ENCODE measurements at places on chromosomes 1 and 21. TPM values are rescaled to one million over a fixed set of nuclear protein-coding genes. Genes with fewer than 3 reads are reported as not detected.

GRCh38 chr1:59833991-59834390 lies 19.2 kb downstream of the HOOK1 start:
- no peak for DNase-seq

TMPRSS2 gene
- not detected for total RNA-seq

DNA sequence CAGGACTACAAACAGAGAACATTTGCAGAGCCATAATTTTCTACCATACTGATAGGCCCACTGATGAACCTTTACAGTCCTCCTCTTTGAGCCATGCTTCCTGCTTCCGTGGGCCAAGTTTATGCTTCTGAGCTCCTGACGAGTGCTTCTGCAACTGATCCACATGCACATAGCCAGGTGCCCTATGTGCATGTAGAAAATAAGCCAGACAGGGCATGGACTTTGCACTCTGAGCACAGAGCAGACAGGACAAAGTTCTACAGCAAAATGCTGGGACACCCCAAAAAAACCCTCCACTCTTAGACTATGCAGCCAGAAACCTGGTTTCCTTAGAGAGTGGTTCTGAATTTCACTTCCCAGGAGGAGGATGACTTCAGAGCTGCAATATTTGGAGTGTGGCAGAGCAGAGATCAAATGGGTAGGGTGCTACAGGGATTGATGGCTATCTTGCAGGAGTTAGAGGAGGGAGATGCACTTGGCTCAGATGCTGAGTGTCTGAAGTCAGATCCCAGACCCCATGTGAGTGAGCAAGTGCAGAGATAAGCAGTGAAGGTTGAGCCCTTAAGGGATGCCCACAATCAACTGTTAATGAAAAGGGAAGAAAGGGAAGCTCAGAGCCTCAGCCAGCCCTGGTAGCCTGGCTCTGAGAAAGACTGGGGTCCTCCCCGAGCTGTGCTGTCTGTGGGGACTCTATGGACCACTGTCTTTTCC lies 230.9 kb downstream of the DUSP10 start:
- DNase-seq = no peak

- no peak for DNase-seq
Observed at GRCh38 chr1:212205006-212205405, 80.2 kb upstream of the PPP2R5A start.

GRCh38 chr1:215418876-215419447 lies 148.1 kb upstream of the KCTD3 start:
- peak; percentile 3 for DNase-seq

C1orf185 gene
- not detected for total RNA-seq

DNA sequence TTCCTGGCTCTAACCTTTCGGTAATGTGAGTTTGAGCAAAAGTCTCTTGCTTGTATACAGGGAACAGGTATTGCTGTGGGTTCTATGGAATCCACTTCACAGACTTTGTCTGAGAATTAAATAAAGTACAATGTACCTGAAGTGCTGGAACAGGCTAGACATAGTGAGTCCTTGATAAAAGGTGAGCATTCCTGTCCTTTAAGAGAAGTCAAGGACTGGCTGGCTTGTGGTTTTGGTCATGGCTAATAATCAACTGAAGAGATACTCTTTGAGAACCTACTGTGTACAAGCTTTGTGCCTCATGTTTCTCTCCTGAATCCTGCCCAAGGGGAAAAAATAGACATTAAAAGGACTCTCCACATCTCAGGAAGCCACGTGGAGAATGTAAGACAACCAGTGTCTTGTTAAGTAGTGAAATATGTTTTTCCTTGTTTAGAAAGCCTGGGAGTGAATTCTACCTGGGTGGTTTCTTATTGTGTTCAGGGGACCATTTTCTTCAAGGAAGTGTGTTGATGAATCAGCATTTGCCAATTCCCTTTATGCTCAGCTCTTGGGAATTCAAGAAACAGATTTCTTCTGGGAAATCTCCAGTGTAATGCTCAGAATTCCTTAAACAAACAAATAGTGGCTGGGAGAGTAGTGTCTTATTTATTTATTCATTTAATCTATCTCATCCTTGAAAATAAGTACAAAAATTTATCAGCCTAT lies 55.2 kb upstream of the PLD5 start:
- DNase-seq = no peak

SLC44A5 gene
- not detected for total RNA-seq

- peak; percentile 88 for DNase-seq
Observed at GRCh38 chr21:39312112-39313041, 1.1 kb downstream of the BRWD1 start.

Data from fibroblast of the aortic adventitia (primary cell).